ENCODE measurements at places on chromosomes 5 and 9. TPM values are rescaled to one million over a fixed set of nuclear protein-coding genes. Genes with fewer than 3 reads are reported as not detected.
A peak's percentile ranks its signal among the peaks of the same experiment; 100 is the strongest.

DNA sequence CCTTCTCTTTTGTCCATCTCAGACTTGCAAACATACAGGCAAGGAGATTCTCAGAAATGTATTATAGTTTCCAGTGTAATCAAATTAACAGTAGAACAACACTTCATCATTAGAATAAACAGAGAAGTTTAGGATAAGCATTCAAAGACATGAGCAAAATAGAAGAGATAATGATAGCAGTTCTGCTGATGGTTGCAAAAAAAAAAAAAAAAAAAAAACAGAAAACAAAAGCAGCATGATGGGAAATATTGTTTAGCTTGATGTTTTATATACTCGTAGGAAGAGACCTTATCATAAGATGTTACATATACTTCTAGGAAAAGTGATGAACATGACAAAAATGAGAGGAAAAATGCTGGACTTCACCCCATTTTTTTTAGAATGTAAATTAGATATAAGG is 1356.2 kb downstream of the MAT2B start:
- no peak for DNase-seq

The KLF4 gene
- 4.0 TPM for total RNA-seq

The CACNA1B gene
- not detected for total RNA-seq

- peak; percentile 6 for DNase-seq
These were observed 16.9 kb downstream of the SEMA6A start for GRCh38 chr5:116557669-116558271.

DNA sequence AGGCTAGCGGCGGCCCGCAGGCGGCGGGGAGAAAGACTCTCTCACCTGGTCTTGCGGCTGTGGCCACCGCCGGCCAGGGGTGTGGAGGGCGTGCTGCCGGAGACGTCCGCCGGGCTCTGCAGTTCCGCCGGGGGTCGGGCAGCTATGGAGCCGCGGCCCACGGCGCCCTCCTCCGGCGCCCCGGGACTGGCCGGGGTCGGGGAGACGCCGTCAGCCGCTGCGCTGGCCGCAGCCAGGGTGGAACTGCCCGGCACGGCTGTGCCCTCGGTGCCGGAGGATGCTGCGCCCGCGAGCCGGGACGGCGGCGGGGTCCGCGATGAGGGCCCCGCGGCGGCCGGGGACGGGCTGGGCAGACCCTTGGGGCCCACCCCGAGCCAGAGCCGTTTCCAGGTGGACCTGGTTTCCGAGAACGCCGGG is 253 bp downstream of the SLC12A2 start:
- no peak for DNase-seq

- DNase-seq, result no peak
These were observed 90.1 kb downstream of the ADAMTS6 start for GRCh38 chr5:65391591-65391990.

DNA sequence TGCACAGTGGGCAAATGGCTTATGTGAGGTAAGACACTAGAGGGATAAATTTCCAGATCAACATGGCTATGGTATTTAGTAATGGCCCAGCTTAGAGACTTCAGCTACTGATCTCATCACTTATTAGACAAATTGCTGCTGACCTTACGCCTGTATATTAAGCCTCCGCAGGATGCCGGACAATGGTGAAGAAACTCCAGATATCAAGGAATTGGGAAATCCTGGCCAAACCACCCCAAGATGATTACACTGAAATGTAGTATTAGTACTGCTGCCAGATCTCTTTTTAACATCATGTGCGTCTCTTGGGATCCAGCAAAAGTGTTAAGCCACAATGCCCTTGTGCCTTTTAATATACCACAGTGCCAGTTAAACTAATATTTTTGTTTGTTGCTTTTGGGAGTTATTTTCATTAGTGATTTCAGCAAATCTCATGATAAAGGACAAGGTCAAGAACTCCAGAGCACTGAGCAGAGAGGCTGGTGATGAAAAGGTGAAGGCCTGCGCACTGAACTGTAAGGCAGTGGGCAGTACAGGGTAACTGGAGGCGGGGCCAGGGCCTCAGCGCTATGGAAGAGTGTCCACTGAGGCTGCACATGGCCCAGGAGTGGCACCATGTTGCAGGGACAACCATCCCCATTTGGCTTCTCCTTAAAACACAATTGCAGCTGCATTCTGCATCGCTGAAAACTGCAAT is 32.5 kb downstream of the TSTD2 start:
- DNase-seq, result no peak

The PAEP gene
- total RNA-seq, result not detected

DNA sequence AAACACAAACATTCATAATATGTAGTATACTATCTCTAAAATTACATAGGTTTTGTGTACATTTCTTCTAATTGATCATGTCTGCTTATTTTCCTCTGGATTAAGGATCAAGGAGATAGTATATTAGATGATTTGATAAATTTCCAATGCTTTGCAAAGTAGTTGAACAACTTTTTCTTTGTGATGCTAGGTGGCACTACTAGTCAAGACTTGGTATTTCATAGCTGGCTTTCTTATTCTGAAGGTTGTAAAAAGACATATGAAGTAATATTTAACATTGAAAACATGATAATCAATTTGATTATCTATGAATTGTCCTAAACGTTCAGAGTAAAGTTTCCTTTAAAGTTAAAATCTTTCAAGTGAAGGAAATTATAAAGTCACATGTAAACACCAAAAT is 106.1 kb upstream of the FGF10 start:
- DNase-seq, result no peak

DNA sequence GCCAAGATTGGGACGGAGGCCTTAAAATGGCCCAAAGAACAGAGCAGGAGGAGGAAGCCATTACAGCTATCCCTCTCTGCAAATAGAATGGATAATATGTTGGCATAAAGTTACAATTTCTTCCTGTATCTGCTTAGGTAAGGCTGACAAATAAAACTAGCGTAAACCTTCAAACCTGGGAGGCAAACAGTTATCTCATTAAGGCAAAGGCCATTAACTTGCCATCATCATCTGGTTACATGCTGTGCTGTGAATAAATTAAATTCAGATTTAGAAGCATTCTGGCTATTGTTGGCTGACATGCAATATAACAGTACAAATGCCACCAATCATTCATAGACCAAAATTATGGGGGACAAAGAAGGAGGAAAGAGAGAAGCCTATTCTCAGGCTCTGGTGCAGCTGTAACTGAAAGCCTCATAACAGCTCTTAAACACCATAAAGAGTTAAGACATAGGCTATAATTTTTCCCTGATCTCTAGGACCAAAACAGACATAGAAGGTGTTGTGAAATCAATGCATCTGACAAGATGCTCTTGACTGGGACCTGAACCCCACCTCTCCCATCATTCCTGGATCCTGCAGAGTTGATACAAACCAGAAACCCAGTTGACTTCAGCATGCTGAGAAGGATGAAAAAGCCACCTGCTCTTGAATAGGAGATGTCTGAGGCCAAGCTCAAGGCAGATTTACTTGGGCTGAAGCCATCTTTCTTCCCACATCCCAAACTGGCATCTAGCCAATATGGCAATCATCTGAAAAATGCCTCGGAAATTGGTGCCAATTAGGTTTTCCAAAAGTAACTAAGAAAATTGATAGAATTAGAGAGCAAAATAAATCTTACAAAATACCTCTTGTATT is 62.5 kb downstream of the PLCXD3 start:
- DNase-seq, result no peak

DNA sequence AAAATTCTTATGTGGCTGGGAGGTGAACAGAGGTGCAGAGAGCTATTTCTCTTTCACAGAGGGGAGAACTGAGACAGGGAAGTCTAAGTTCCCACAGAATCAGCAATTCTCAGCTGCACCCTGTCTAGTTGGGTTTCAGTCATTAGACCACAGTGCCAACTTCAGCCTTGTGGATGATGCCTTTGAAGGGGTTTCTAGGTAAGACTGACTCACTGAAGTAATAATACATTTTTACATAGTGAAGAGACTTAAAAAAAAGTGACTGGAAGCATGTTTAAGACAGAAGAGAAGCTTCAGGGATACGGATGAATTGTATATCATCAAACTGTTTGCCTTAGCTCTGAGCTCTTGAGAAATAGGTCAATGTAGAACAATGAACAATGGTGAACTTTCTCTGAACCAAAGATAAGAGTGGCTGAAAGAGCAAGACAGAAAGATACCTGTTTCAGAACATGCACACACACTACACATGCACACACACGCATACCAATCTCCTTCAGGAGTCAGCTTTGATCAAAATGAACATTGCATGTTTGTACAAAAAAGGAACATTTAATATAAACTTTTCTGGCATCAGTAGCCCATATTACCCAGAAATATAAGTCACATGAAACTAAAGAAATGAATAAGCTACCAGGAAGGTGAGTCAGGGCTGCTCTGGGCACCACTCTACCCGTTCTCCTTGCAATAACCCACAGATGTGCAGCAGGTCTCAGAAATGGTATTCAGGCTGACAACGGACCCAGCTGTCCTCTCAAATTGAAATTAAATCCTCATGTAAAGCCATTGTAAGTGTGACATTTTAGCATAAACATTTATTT is 12.6 kb upstream of the FYB1 start:
- no peak for DNase-seq

GRCh38 chr9:127826253-127826913 is 23.7 kb downstream of the FPGS start:
- no peak for DNase-seq

The MTMR12 gene
- total RNA-seq, result 27.7 TPM

DNA sequence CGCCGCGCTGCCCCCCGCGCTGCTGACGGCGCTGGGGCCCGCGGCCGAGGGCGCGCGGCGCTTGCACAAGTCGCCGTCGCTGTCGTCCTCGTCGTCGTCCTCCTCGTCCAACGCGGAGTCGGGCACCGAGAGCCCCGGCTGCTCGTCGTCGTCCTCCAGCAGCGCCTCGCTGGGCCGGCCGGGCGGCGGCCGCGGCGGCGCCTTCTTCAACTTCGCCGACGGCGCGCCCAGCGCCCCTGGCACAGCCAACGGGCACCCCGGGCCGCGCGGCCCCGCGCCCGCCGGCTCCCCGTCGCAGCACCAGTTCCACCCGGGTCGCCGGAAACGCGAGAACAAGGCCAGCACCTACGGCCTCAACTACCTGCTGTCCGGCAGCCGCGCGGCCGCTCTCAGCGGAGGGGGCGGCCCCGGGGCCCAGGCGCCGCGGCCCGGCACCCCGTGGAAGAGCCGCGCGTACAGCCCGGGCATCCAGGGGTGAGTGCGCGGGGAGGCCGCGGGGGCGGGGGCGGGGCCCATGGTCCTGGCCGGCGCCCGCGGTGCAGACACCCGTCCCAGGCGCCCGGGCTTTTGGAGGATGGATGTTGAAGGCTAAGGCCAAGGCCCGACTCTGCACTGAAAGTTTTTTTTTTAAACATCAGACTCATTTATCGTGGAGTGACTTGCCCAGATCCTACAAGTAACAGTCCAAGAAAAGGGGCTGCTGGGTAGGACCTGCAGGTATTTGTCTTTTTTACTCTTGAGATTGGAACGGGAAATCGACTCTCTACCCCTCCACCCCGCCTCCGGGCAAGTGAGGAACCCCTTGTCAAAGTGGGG is 1.2 kb downstream of the TENT4A start:
- peak; percentile 36 for DNase-seq

DNA sequence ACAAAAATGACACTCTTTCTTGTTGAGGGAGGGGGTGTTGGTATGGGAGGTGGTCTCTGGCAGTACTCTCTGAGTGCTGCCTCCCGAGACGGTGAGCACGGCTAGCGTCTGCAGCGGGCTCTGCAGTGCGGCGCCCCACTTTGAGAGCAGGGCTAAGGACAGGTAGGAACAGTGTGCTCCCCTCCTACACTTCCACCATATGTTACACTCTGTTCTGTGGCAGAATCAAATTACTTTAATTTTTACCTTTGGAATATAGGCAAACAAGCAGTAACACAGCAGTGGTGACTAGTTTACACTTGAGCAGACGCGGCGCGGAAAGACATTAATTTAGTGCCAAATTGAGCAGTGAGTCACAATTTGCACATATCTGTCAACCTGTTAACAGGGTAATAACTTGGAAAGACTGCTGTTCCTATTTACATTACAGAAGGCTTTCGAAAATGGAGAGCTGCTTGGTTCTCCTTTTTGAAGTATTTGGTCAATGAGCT is 136.3 kb downstream of the MED27 start:
- DNase-seq, result no peak

The GAPVD1 gene
- 65.4 TPM for total RNA-seq

DNA sequence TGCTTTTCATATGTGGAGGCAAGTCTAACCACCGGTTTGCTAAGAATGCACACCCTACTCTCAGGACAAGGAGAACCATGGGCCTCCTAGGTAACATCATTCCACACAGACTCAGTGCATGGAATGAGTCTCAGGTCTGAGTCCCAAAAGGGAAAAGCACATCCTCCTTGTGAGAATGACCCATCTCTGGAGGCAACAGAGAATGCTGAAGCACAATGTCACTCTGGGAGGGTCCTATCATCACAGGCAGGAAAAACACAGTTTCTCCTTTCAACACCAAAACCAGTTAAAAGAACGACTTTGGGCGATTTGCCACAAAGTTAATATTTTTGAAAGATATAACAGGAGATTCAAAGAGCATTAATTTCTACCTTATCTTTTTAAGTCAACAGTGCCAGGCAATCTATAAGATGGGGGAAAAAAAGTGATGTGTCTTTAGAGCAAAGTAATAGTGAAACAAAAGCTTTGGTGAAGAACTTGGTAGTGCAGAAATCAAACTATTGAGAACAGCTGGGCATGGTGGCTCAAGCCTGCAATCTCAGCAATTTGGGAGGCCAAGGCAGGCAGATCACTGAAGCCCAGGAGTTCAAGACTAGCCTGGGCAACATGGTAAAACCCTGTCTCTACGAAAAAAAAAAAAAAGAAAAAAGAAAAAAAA is 97.3 kb downstream of the OXCT1 start:
- DNase-seq, result no peak

DNA sequence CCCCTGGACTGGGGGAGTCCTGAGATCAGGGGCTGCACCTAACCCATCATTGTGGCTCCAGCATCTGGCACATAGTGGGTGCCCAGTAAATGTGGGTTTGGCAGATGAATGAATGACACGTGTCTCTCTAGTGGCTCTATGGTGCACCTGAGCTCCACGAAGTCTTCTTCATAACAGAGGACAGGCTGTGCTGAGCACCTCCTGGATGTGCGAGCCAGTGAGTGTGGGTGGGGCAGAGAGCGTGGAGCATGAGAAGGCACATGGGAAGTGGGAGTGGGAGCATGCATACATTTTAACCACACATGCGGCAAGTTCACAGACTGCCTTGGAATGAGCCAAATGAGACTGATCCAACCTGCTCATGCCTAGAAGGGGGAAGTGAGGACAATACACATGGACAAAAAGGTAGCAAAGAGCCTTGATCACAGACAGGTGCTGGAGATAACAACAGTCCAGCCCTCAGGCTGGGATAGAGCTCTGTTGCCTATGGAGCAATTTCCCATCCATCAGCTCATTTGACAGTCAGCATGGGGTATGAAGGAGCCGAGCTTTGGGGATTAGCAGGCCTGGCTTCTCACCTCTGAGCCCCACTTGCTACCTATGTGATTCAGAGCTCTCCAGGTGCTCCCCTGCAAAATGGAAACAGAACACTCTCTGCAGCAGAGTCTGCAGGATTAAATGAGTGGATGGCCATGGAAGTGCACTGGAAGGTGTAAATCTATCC is 76.2 kb upstream of the TBC1D2 start:
- no peak for DNase-seq

- no peak for DNase-seq
These were observed 258.5 kb downstream of the BNC2 start for GRCh38 chr9:16611983-16612382.
